ENCODE measurements at places on chromosomes 7 and 10.

GRCh38 chr7:132576721-132577085, 433 bp upstream of the PLXNA4 start:
- no peak for DNase-seq

DNA sequence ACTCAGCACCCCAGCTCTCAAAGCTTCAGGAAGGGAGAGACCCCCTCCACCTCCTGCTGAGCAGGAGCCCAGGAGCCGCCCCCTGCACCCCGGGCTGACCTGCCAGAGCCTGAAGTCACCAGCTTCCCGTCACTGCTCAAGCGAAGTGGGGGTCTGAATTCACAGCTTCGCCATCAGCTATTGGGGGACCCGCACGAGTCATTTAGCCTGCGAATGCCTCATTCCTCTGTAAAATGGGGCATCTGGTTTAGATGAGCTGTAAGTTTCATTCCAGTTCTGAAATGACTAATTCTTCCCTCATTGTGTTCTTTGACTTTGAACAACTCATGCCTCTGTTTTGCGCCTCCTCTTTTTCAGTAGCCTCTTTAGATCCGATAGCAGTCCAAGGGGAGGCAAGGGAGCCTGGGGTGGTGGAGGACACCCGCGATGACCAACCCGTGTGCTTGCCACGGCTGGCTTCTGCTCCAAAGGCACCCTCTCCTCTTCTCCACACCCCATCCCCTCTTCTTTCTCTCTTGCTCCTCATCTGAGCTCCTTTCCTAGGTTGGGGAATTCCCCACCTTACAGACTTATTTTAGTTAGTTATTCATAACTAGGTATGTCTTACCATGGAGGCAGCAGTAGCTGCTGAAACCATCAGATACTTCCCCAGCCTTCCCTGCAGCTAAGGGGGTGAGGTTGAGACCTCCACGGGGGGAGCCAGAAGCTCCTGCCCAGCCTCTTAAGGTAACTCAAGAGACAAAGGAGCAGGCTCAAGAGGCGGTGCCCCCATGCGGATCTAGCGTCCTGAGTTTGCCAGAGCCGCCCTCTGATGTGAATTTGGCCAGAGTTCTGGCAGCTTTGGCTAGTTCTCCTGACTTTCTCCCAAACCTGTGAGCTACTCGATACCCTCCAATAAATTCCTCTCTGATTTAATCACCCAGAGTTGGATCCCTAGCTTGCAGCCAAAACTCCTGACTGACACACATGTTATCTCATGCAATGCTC, 47.7 kb downstream of the RBM17 start:
- no peak for DNase-seq

DNA sequence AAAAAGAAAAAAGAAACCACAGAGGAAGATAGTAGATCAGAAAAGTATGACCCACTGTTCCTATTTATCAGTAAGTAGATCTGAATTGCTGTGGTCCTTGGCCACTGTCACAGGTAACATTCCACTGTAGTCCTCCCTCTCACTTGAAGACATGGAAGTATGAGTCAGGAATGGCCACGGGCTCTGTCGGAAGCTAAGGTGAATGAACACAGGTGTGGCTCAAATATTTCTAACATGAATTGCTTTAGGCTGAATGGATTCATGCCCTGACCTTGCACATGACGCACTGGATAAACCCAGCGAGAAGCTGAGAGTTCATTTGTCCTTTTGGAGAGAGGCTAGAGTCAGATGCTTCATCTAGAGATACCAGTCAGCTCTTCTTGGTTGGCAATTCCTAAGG, 224.5 kb upstream of the SP8 start:
- DNase-seq, result no peak

GRCh38 chr7:40611095-40611871, 476.5 kb downstream of the SUGCT start:
- DNase-seq, result no peak

- DNase-seq, result no peak
These were observed 296.8 kb upstream of the CACNA2D1 start for GRCh38 chr7:82740246-82740848.

All from KG1 (cell line).